ENCODE measurements at places on chromosomes 3 and 15.

- no peak for DNase-seq
Observed at GRCh38 chr3:64578062-64578770, 109.6 kb downstream of the ADAMTS9 start.

- DNase-seq: no peak
Observed at GRCh38 chr3:32373844-32374243, 17.8 kb upstream of the CMTM7 start.

GRCh38 chr15:25385986-25386385 is 52.8 kb downstream of the UBE3A start:
- no peak for DNase-seq

GRCh38 chr3:194886836-194887235 is 201.2 kb downstream of the FAM43A start:
- DNase-seq: no peak

GRCh38 chr15:85642693-85643066 is 152.0 kb downstream of the KLHL25 start:
- DNase-seq: no peak

DNA sequence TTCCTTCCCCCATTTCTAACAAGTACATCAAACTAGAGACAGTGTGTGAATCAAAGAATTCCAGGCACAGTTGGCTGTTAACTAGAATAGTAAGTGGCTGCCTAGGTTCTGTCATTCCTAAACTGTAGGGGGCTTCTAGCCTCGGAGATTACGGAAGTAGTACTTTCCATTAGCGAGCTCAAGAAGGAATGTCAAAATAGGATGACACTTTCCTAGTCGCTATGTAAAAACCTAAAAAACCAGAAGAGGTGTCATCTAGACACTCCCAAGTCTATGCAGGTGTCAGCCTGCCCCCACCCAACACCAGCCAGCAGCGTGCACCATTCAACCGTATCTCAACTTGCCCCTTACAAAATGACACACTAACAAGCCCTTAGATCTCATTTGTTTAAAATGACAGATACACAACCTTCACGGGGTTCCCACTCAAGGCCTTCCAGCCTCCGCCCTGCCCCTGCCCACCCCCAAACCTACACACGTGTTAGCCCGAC is 874 bp downstream of the INO80 start:
- no peak for DNase-seq

DNA sequence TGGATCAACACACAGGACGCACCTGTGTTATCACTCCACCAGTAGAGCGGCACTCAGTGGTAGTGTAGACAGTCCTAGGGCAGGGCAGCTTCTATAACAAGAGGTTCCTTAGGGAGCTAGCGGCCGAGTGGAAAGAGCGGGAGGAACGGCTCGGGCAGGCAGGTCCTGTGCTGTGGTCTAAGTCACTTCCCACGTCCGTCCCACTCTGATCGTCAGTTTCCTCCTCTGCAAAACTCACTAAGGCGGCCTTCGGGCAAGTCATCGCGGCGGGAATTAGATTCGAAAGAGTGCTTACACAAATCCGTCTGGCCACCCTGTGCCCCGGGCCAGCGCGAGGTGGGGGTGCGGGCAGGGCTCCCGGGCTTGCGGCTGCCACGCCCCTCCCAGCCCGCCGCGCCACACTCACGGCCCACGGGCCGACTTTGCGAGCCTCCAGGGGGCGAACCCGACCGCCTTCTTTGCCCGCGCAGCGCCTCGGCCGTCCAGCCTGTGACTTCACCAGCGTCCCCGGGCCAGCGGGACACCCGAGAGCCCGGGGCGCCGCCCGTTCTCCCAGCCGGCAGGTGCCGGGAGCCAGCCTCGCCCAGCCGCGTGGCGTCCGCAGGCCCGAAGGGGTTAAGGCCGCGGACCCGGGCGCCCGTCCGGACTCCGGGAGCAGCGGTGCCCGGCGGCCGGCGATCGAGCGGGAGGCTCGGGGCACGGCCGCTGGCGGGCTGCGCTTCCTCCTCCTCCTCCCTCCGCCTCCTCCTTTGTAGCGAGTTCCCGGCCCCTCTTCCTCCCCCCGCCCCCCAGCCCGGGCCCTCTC is 416 bp upstream of the CORO2B start:
- DNase-seq: no peak

- no peak for DNase-seq
Observed at GRCh38 chr15:100897221-100898151, 17.9 kb downstream of the ALDH1A3 start.

- DNase-seq: no peak
Observed at GRCh38 chr3:105970283-105970682, 101.5 kb upstream of the CBLB start.

GRCh38 chr3:135020181-135020580 is 225.1 kb downstream of the EPHB1 start:
- DNase-seq: no peak

DNA sequence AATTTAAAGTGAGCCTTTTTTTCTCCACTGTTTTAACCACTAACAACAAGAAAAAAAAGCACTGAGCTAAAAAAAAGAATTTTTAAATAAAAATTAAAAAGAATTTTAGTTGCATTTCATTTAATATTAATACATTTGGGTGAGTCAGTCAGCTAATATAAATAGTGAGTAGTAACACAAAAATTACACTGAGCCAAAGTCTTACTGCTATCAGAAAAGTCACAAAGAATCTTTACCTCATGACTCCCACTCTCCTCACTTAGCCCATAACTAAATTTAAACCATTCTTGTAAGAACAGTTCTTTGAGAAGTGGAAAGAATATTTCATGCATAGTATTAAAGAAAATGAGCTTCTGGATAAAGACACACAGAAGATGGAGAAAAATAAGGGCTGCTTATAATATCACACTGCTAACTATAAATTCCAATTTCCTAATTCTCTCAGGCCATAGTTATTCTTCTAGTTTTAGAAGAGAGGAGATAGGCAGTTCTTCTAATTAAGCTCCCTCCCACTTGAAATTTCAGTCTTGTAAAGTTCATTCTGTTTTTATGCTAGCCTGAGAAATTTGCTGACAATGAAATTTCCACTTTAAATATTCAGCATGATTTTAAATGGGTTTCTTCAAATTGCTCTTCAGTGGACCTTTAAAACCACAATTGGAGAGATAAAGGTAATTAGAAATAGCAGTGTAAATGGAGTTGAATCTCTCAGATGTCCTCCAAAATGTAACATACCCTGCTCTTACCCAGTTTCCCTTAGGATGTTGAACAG is 17.6 kb downstream of the SHQ1 start:
- no peak for DNase-seq

- no peak for DNase-seq
Observed at GRCh38 chr3:11624704-11625375, 18.9 kb downstream of the VGLL4 start.

DNA sequence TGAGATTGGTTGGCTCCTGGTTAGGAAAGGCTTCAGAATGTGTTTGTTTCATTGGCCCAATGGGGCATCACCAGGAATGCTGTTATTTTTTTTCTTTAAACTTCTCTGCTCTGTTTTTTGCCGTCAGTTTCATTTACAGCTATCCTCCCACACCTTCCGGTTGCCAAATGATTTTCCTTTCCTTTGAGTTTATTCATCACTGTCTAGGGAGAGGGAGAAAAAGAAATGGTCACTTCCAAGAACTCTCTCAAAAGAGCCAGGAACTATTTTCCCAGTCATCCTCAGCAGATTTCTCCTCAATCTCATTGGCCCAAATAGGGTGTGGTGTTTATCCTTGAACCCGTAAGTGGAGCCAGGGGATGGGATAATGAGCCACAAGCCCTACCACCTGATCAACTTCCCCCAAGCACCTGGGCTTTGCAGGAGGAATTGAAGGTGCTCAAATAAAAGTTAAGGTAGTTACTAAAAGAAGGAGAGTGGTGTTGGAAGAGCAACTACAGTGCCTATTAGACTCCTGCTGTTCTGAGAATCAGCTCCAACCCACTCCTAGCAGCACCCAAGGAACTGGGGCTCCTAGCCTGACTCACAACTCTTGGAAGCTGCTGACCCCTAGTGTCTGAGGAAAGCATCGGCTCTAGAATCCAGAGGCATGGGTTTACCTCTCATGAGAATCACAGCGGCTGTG is 183.8 kb upstream of the IL12A start:
- DNase-seq: no peak

DNA sequence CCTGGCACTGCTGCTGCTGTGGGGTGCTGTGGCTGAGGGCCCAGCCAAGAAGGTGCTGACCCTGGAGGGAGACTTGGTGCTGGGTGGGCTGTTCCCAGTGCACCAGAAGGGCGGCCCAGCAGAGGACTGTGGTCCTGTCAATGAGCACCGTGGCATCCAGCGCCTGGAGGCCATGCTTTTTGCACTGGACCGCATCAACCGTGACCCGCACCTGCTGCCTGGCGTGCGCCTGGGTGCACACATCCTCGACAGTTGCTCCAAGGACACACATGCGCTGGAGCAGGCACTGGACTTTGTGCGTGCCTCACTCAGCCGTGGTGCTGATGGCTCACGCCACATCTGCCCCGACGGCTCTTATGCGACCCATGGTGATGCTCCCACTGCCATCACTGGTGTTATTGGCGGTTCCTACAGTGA is 2.1 kb downstream of the GRM2 start:
- DNase-seq: no peak

DNA sequence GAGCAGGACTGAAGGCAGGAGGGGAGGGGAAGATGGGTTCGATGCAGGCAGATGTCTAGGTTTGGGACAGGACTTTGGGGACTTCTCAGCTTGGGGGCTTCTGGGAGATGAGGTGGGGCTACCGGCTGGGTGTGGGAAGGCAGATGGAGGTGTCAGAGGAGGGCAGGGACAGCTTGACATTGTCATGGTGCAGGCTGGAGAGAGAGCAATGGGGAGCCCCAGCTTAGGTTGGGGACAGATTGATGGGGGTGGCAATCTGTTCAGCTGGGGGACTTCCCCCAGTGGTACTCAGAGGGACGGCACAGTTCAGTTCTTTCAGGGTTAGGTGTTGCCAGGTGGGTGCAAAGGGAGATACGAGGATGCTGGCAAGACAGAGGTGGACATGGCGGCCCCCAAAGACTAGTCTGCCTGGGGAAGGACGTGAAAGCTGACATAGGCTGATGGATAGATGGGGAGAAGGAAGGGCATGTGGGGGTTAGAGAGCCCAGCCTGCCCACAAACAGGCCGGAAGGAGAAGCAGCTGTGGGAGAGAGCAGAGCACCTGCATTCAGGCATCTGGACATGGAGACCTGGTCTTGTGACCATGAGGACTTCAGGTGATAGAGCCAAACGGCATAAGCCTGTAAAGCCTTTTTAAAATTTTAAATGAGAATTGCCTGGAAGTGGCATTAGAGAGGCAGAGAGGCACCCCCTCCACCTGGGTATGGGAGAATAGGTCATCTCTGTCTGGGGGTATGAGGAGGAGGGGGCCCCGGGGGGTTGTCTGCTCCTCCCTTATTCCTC is 21.1 kb downstream of the ACAA1 start:
- no peak for DNase-seq

DNA sequence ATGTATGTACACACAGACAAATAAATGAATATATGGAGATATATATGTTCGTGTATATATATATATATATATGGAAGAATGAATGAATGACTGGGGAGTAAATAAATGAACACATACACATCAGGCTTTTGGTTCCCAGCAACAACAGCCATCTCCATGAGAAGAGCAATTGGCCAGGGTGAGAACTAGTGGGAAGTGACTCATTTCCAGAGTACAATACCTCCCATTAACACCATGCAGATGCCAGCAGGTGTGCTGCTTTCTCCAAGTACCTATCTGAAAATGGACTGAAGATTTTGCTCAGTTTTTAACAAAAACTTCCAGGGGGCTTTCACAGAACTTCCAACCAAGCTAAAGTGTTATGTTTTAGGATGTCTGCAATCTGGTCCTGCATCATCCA is 179.8 kb upstream of the SLC2A2 start:
- no peak for DNase-seq

GRCh38 chr15:96403071-96403470 is 72.6 kb downstream of the NR2F2 start:
- no peak for DNase-seq

DNA sequence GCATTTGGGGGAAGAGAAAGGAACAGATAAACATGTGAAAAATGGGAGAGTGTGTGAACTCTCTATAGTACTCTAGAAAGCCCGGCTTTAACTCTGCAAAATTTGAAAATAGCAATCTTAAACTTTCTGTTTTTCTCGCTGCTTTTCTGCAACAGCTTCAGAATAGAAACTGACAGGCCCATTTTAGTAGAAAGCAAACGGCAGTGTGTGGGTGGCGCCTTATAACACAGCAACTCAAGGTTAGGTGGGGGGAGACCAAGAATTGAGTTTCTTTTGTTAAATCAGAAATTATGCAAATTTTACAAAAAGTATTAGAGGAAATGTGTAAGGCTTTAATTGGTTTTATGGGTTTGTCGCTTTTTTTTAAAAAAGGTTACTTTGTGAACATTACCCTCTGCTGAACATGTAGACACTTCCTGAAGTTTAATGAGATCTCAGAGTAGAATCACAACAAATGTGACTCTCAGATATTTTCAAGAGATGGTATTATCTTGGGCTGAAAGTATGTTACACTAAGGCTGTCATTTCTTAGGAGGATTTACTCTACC is 107.0 kb downstream of the PTPRG start:
- DNase-seq: no peak

GRCh38 chr15:42986693-42987342 is 66.2 kb upstream of the TTBK2 start:
- DNase-seq: no peak

DNA sequence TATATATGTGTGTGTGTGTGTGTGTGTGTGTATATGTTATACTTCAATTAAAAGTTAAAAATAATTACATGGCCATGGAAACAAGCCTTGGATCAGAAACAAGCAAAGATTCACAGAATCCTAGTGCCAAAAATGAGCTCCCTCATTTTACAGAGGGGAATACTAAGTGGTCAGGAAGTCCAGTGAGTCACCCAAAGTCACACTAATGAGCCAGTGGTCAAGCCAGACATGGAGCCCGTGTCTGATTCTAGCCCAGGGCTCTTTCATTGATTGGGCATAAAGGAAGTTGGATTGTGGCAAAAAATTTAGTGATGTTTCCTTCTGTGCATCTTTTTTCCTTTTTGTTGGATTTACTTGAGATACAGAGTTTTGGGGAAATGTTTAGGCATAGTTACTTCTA is 152.5 kb upstream of the NPHP3 start:
- DNase-seq: no peak

- no peak for DNase-seq
Observed at GRCh38 chr15:85955501-85956391, 123.9 kb upstream of the AGBL1 start.

DNA sequence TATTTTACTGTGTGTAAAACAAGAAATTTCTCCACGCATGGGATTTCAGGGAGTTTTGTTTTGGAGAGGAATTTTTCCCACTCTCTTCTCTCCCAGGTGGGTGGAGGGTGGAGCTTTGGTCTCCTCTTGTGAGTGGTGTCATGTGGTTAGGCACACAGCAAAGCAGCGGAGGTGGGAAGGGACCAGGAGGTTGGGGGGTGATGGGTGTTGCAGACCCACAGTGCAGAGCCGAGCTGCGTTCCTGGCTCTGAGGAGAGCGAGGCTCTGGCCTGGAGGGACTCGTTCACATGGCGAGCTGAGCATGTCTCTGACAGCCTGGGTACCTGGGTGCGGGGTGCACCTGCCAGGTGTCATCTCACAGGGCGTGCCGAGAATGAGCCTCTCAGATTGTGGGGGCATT is 87.8 kb downstream of the RYR3 start:
- DNase-seq: no peak
